NCI-H446 (cell line): ENCODE measurements at places on chromosomes 1 and 21.

GRCh38 chr1:79469139-79469538 lies 462.6 kb upstream of the ADGRL4 start:
- DNase-seq, result no peak

- no peak for DNase-seq
These were observed 178.1 kb downstream of the AK5 start for GRCh38 chr1:77459881-77460280.

GRCh38 chr1:145963265-145964019 lies 933 bp downstream of the ANKRD34A start:
- peak; percentile 19 for DNase-seq

DNA sequence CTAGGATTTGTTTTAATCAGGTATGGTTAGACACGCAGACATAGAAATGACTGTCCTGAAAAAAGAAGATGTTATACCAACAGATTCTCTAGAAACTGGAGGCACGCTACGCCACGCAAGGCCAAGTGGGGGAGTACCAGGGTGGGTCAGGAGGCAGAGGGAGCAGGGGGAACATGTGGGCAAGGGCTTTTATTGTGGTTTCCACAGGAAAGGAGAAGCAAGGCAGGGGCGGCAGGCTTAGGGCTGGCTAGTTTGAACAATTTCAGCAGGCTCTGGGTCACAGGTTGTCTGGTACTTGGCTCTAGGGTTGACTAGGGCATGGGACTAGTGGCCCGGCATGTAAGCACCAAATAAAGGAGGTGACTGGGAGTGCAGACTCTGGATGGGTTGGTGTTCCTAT lies 7.2 kb downstream of the MTARC2 start:
- DNase-seq, result no peak

GRCh38 chr1:35808450-35809113 lies 766 bp downstream of the AGO4 start:
- no peak for DNase-seq

DNA sequence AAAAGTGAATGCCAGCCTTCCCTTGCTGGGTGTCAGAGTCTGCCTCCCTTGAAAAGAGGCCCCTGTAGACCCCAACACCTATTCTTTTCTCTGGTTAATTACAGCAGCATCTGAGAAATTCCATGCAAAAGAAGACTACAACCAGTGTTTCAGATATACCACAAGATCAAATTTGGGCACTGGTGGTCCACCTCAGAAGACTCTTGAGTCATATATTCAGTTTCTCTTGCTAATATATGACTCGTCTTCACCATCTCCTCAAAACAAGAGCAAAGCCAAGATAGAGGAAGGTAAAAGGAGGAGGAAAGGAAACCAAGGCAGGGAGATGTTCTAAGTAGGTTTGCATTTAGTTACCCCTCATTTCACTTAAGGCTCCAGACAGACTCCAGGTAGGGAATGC lies 259.9 kb downstream of the ZNF648 start:
- DNase-seq, result no peak

GRCh38 chr1:92816732-92817131 lies 15.1 kb upstream of the RPL5 start:
- DNase-seq, result no peak

DNA sequence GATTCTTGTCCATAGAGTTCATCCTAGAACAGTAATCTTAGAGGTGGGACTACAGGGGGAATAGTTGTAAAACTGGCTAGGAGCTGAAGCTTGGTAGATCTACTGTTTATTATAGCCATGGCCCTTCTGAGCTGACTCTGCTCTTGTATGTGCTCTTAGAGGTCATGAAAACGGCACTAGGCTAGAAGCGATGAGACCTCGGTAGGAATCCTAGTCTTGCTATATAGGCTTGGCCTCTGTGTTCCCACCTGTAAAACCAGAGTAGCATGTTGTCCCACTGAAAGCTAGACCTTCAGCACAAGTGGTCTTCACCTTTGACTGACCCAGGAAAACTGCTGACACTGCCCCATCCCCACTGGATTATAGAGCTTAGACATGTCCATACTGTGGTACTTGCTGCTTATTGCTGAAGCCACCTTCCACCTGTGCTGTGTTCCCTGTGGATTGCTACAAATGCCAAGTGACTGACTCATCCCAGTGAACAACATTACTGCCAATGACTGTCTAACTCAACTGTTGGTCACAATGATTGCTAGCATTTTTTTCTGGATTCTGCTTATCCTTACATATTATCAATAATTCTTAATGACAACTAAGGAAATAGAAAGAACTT lies 23.0 kb upstream of the PIGC start:
- no peak for DNase-seq

- no peak for DNase-seq
These were observed 19.9 kb upstream of the ERICH3 start for GRCh38 chr1:74693473-74693872.

DNA sequence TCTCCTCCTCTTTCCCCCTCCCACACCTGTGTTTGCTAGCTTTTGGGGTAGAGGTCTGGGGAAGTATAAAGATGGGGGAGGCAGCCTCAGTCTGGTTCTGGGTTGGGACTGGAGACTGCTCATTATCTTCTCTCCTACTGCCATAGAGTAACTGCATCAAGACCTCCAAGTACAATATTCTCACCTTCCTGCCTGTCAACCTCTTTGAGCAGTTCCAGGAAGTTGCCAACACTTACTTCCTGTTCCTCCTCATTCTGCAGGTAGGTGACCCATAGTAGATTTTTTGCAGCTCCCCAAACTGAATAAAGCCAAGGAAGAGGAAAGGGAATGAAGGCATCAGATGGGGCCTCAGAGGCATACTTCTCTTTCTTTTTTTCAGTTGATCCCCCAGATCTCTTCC lies 5.3 kb downstream of the ATP8B2 start:
- no peak for DNase-seq
